Activated CD8-positive, alpha-beta T cell treated with anti-CD3 and anti-CD28 coated beads, Interleukin-2, amount 10 ng/mL, durations not matched to agents 7 days and 5 days (primary cell): ENCODE measurements at places on chromosomes 2 and 18. TPM values are rescaled to one million over a fixed set of nuclear protein-coding genes. Genes with fewer than 3 reads are reported as not detected.

Gene VIT
- total RNA-seq, result not detected

Gene SPATA3
- total RNA-seq, result 0.29 TPM

Gene TMEM198
- total RNA-seq, result 0.60 TPM

Gene CKAP2L
- total RNA-seq, result 59.3 TPM

Gene CXCR1
- total RNA-seq, result 0.55 TPM

Gene CCBE1
- total RNA-seq, result not detected

Gene SERPINB5
- not detected for total RNA-seq

Gene PAX8
- total RNA-seq, result 0.21 TPM

Gene RIT2
- not detected for total RNA-seq

Gene RBM44
- 0.37 TPM for total RNA-seq

Gene HOXD1
- total RNA-seq, result not detected

Gene LYPD1
- not detected for total RNA-seq

Gene HOXD11
- not detected for total RNA-seq

Gene SNED1
- total RNA-seq, result 3.4 TPM

Gene B3GNT7
- total RNA-seq, result 0.34 TPM

DNA sequence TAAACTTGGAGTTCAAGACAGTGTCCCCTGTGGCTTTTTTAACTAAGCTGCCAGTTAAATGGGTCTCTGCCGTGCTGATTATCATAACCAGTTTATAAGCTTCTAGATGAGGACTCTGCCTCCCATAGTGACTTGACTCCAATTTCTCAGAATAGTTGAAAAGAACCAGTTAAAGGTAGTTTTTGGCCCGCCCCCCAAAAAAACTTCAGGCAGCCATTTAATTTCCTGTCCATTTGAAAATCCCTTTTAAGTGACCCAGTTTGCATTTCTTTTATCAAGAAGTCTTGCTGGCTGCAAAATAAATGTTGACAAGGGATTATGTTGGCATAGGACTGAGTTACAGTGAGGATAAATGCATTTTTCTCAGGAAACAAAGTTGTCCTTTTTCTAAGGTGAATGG lies 2.3 kb downstream of the SLC20A1 start:
- peak; percentile 46 for DNase-seq

DNA sequence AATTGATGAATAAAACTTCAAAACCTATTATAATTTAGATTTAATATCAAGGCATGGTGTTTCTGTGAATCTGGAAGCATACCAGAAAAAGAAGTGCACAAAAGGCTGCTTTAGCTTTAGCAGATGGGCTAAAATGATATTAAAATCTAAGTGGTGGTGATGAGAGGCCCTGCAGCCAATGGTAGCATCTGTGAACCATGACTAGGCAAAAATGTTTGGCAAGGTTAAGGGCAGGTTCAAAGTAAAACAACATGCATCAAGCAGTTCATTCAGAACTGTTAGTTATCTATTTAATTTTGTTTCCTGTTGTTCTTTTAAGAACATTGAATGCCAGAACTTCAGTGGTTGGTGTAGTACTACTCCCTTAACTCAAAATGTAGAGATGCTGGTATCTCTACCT lies 1736.9 kb upstream of the CELF4 start:
- DNase-seq, result no peak

DNA sequence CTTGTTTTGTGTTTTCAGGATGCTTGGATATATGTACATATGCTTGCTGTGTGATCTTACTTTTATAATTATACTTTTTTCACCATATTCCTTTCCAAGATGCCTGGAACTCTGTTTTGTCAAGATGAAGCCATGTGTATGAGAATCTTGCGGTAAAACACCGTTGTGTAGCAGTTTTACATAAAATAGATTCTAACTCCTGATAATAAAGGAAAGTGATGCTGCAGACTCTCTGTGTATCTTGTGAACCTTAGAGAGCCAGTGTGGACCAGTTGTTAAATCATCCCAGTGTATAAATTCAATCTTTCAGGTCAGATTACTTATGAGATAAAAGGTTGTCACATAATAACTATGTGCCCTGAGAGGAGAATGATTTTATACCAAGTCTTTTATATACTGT lies 12.5 kb upstream of the ITGA4 start:
- DNase-seq, result no peak

- peak; percentile 26 for DNase-seq
Observed at GRCh38 chr2:219386532-219387280, 1.0 kb downstream of the DNPEP start.

DNA sequence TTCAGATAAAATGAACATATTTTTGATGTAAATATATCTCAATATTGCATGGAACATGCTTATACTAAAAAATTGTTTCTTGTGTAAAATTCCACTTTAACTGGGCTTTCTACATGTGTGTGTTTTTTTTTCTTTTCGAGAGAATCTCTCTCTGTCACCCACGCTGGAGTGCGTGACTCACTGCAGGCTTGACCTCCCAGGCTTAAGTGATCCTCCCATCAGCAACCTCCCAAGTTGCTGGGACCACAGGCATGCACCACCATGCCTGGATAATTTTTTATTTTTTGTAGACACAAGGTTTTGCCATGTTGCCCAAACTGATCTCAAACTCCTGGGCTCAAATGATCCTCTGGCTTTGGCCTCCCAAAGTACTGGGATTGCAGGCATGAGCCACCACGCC lies 254.6 kb downstream of the LOXHD1 start:
- no peak for DNase-seq

DNA sequence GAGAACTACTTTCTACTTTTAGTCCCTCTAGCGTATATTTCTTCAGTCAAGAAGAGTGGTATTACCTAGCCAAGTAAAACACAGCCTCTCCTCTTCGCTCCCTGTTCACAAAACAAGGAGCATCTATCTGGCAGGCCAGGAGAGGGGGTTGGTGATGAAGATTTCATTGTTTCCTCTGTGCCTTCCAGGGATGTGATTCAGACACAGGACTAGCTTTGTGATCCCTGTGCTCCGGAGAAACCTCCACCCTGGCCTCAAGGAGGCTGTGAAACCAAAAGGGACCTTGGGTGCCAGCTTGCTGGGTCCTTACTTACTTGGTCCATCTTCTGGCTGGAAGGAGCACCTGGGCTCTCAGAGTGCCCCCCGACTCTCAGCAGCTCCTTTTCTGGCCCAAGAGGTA lies 5.7 kb downstream of the RHOB start:
- DNase-seq, result no peak

GRCh38 chr2:136008205-136008865 lies 22.9 kb upstream of the DARS1 start:
- peak; percentile 90 for DNase-seq

DNA sequence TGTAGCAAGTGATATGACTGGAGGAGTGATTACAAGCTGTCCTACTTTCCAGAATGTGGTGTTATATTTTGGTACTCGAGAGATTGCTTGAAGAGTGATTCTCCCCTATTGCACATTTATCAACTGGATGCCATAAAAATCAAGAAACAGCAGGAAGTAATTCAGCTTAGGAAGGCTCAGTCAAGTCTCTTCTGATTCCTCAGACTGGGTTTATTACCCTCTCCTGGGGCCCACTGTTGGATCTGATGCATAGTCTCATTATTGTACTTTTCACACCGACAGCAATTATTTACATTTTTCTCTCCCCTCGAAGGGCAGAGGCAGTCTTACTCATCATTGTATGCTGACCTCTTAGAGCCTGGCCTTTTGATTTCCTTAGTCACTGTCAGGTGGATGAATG lies 9.3 kb downstream of the NOSTRIN start:
- no peak for DNase-seq

GRCh38 chr2:195477248-195477995 lies 179.6 kb upstream of the SLC39A10 start:
- DNase-seq, result no peak

DNA sequence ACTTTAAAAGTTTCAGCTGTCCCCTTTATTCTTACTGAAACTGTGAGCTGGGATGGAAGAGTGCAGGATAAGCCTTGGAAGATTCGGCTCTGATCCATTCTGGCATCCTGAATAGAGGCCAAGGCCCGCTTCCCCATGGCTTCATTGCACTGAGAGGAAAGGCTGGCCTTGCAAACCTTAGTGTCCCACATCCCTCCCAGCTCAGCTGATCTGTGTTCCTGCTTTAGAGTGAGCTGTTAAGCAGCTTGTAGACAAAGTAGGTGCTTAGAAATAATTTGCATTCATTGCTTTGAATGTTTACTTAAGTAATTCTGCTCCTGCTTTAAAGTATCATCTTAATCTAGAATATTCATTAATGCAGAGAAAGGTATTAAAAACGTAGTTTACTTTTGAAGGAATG lies 169.6 kb upstream of the BOD1L2 start:
- DNase-seq, result no peak

DNA sequence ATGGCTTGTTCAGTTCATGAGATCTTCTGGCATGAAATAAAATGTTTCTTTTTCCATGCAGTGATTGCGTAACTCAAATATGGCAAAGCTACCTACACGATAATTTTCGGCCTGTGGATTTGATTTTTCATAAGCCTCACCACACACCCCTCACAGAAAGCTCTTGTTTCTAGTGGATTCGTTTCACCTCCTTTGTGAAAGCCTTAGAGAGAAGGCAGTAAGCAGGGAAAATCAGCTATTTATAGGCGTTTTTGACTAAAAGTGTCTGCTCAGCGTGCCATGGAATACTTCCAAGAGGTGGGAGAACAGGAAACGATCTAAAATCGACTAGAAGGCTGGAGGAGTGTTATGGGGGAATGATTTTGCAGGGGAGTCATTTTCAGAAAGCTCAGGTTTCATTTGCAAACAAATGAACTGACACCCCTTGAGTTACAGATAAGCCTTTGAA lies 417.9 kb downstream of the TGIF1 start:
- no peak for DNase-seq

DNA sequence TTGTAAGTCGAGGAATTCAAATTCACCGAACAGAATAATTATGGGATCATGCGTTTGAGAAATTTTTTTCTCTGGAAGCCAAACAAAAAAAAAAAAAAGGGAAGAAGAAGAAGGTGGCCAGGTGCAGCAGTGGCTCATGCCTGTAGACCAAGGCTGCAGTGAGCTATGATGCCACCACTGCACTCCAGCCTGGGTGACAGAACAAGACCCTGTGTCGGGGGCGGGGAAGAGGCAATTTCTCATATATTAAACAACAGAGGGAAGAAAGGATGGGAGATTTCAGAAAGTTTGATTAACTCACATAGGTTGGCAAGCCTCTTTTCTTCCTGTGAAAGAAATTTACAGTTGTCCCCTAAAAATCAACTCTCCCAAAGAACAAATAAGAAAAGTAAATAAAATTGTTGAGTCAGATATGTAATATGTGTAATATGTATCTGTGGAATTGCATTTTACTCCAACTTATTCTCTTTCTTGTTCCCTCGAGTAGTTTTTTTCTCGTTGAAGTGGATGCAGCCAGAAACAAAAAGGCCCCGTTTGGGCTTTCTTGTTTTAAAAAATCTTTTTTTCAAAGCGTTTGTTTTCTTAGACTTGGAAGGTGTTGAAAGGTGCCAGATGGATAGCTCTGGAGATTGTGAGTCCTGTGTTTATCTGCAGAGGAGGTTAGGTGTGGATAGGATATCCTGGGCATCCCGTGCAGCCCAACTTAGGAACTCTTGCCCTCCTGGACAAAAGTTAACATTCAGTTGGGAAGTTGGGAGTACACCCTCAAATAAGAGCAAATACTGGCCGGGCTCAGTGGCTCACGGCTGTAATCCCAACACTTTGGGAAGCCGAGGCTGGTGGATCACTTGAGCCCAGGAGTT lies 25.4 kb upstream of the FMNL2 start:
- DNase-seq, result no peak

- no peak for DNase-seq
Observed at GRCh38 chr2:220963930-220964329, 608.2 kb downstream of the EPHA4 start.

GRCh38 chr2:43312755-43313641 lies 86.6 kb upstream of the ZFP36L2 start:
- no peak for DNase-seq

DNA sequence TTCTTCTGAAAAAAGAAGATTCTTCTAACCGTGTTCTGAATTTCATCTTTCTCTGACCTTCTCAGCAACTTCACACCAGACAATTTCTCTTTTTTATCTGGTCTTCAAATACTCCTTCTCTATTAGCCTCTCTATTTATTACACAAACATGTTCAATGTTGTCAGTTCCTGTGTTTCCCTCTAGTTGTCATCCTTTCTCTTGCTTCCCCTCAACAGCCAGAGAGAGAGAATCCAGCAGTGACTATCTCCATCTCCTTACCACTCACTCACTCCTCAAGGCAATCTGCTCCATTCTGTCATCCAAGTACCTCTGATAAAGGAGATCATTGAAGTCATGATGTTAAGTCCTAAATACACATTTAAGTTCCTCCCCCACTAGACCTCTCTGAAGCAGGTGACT lies 491.9 kb upstream of the CHAC2 start:
- DNase-seq, result no peak

GRCh38 chr2:3321825-3322224 lies 55.8 kb downstream of the EIPR1 start:
- DNase-seq, result no peak

- no peak for DNase-seq
Observed at GRCh38 chr2:141711627-141712026, 419.2 kb downstream of the LRP1B start.

DNA sequence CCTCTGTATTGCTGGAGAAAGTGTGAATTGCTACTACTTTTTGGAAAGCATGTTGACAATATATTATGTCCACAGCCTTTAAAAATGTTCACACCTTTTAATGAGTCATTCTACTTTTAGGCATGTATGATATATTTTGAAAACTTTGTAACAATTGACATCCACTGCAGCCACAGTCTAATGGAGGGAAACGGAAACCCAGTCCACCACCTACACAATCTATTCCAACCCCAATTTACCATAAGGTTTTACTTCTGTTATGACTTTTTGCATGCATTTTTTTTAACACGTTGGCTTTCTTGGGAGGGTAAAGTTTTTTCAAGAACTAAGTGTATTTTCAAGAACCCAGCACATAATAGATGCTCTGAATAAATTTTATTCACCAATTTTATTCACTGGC lies 38.5 kb upstream of the ATP8B1 start:
- peak; percentile 48 for DNase-seq

- DNase-seq, result no peak
Observed at GRCh38 chr2:83730223-83730622, 728.9 kb downstream of the SUCLG1 start.

- no peak for DNase-seq
Observed at GRCh38 chr2:99420031-99420430, 69.8 kb downstream of the REV1 start.

DNA sequence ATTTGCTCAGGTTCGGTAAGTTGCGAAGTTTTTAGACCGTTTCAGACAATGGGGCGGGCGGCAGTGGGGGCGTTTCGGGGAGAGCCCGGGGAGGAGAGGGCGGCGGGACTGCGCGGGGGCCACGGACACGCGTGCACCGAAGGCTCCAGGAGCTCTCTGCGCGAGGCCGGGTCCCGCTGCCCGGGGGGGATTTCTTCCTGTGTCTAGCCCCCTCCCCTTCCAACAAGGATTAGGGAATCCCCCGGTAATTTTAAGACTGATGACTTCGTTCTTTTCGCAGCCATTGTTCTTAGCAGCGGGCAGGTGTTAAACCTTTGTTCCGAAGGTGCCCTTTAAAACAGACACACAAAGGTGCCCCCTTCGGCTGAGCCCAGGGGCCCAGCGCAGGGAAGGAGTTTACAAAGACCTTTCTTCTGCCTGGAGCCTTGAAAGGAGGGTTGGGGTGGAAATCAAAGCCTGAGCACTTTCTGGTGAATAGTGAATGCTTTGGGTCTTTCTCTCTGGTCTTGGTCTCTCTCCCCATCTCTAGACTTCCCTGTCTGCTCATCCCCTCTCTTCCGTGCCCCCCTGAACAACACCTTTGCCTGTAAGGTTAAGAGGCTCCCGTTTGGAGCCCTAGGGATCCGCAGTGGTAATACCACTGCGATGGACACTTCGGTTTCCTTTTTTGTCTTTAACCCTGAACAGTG lies 2.1 kb downstream of the TRIB2 start:
- DNase-seq, result peak; percentile 35

GRCh38 chr2:63914311-63914710 lies 72.6 kb downstream of the UGP2 start:
- no peak for DNase-seq
